Globus pallidus (tissue), 1 donor: ENCODE measurements at places on chromosomes 7 and 10.

- DNase-seq: no peak
These were observed 100.5 kb downstream of the KCNMA1 start for GRCh38 chr10:77537071-77537470.

DNA sequence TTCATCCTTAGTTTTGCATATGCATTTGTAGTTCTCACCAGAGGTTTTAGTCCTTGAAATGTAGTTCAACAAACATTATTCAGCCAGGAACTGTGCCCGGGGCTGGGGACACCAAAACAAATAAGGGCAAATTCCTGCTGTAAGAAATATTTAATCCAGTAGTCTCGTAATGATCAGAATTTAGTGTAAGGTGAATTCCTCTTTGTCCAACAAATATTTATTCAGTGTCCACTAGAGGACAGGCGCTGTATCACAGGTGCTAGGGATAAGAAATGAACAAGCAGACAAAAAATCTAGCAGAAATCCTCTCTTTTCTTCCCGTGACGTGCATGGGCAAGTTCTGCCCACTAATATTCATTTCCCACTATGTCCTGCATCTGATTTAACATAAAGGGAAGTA lies 17.6 kb downstream of the LGI1 start:
- DNase-seq: no peak

DNA sequence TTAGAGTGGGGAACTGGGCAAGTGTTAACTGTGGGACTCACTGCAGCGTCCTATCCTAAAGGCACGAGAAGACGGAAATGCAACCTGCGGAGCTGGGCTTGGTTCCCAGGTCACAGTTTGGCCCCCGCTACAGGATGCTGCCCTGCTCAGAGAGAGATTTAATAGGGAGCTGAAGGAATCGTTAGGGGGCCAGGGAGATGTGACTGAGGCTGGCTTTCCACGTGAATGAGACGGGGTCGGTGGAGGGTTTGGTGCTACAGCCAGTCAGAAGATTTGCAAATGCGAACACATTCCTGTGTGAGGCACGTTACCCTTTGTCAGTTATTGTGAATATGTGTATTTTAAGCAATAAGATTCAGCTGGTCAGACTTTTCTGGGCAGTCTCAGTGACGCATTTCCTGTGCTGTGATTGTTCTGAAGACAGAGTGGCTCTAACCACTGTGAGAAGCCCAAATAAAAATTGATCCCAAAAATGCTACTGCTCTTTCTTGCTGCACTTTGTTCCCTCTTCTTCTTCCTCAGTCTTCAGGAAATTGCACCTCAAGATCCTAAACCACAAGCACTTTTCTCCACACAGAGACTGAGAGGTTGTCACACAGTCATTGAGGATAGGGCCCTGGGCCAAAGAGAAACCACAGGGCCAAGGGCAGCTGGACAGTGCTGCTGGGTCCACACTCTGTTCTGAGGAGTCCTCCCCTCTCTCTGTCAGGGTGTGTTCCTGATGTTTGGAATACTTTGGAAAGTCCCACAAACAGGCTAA lies 21.2 kb downstream of the CYP17A1 start:
- peak; percentile 52 for DNase-seq

DNA sequence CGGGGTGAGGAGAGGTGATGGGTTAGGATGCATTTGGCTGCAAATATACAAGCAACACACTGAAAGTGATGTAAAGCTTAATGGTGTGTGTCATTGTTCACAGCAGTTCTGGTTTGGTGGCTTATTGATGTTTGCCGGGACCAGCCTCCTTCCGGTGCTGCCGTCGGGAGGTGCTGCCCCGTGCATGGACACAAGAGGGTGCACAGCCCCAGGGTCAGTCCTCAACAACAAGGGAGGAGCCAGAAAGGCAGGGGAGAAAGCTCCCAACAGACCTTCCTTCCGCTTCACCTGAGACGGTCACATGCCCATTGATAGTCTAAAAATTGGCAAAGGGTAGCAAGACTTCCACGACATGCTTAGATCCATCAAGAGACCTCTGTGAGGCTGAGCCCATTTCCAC lies 9.5 kb downstream of the RNF32 start:
- DNase-seq: no peak

DNA sequence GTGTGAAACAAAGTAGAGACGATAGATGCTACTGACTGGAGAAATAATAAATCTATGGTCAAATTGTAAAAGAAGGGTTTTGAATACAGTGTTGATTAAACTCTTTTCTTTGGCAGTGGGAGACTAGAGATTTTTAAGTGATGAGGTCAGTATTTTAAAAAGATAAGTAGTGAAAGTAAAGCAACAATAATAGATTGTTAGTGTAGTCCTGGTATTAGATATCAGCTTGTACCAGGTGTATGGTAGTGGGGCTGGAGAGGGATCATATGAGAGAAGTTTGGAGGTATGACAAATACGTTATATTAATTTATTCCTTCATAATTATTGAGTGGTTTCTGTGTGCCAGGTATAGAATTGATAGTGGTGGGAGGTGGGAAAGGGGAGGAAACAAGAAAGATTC lies 25.2 kb downstream of the PHTF2 start:
- no peak for DNase-seq

GRCh38 chr10:75475460-75476182 lies 44.2 kb downstream of the LRMDA start:
- DNase-seq: no peak

DNA sequence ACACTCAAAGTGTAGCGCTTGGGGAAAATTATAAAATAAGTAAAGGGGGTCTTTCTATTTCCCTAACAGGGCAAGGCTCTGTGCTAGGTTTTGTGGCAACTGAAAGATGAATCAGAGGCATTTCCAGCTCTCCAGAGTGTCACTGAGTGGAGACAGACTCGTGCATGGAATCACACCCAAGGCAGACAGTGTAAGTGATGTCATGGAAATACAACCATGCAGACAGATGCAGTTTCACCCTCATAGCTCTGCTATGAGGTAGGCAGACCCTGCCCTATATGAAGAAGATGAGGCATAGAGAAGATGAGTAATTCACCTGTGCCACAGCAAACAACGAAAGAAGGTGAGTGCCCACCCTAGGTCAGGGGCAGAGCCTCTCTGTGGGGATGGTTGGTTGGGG lies 57.2 kb upstream of the PITRM1 start:
- DNase-seq: no peak

GRCh38 chr10:63819753-63820329 lies 298.6 kb downstream of the REEP3 start:
- peak; percentile 39 for DNase-seq

- DNase-seq: no peak
These were observed 133.9 kb upstream of the FEZF1 start for GRCh38 chr7:122438492-122438891.

DNA sequence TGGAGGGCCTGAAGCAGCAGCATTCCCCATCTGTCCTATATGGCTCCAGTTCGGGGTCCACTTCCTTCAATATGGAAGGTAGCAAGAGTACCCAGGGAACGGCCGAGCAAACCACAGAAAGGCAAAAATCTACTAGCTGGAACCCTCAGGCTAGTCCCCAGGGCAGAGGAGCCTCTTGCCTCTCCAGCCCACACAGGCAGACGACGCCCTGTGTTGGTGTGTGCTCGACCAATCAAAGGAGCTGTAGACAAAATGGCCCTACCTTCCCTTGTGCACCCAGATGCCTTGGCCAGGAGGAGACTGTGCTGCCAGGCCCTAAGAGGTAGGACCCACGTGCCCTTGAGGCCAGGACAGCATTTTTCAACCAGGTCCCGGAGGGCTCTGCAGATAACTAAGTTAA lies 91.5 kb downstream of the FAM53B start:
- no peak for DNase-seq

DNA sequence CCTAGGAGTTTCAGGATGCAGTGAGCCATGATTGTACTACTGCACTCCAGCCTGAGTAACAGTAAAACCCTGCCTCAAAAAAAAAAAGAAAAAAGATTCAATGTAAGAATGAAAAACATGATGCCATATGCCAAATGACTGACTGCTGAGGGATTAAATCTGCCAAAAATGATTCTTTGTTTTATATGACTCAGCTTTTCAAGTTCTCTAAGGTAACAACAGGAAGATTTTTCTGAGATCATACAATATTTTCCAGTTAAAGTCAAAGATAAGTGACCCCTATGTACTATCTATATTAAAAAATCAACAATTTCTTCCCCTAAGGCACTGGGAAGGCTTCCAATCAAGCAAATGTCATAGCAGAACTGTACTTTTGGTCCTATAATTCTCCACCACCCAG lies 271.2 kb upstream of the IMMP2L start:
- no peak for DNase-seq

- DNase-seq: no peak
These were observed 289.5 kb upstream of the AOAH start for GRCh38 chr7:37013771-37014170.

DNA sequence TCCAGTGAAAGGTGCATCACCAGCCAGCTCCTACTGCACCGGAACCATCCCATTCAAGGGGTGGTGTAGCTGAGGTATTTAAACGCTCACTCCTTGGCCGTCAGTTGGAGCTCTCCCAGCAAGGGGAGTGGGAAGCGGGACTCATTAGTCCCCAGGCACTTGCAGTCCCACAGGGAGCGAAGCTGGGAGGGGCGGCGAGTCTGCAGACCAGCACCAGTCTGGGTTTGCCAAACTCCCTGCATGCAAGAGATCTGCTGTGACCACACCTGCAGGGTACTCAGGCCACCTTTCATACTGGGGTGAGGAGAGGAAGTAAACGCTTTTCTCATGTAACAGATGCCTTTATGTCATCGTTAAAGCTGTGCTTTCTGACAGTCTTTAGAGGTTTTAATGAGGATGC lies 187.9 kb downstream of the PTPRN2 start:
- DNase-seq: no peak

DNA sequence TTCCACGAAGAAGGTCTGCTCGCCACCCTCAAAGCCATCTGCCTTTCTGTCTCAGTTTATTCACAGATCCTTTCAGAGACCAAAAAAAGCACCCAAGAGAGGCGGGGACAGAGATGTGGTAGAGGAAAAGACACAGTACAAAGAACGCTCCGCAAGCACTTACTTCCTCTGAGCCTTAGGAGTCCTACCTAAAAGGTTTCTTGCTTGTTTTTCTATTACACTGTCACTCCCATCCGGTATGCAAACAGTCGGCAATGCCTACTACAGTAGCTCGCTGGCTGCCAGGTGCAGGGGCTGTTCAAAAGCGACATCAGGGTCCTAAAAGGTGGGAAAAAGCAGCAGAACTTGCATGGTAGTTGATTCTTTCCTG lies 816 bp downstream of the TECPR1 start:
- no peak for DNase-seq

DNA sequence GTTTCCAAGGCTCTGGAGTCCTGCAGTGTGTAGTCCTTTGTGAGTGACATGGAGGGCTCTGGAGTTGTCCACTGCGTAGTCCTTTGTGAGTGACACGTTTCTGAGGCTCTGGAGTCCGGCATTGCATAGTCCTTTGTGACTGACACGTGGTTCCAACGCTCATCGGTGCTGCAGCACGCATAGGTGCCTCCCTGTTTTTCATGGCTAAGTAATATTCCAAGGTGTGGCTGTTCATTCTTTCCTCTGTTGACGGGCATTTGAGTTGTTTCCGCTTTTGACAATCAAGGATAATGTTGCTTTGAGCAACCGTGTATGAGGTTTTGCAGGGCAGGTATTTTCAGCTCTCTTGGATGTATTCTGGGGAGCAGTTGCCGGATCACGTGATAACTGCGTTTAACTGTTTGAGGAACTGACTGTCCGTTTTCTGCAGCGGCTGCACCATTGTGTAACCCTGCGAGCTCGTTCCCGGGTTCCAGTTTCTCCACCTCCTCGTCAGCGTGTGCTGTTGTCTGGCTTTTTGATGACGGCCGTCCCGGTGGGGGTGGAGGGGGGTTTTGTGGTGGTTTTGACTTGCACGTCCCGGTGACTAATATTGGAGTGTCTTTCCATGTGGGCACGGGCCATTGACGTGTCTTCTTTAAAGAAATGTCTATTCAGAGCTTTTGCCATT lies 21.1 kb downstream of the FAM20C start:
- no peak for DNase-seq

DNA sequence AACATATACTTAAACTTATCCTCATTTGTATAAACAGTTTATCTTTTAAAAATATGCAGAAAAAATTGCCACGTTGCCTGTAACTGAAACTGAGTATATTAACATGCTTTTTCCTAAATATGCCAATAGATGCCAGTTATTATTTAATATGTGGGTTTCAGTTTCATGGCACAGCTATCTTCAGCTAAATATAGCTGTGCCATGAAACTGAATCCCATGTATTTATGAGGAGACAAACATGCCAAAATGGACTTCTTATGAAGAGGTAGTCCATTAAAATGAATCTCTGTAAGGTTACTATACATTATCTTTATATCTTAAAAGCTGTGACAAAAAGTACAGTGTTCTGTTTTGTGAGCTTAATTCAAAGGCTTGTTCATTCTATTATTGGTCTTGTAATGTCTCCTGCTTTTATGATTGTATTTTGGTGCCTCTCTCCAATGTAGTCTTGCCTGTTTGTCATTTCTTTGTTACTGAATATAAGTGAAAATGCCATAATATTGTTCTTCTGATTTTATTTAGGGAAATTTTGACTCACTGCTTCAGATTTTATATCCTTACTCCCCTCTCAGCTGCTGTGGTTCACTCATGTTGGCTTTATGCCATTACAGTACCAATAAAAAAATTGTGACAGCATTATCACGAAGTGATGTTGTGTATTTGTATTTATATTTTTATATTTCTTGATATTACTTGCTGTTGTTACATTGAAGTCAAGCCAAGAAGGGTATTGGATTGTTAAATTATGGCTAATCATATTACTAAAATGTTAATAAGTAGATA lies 34.3 kb upstream of the CACNA2D1 start:
- DNase-seq: no peak

DNA sequence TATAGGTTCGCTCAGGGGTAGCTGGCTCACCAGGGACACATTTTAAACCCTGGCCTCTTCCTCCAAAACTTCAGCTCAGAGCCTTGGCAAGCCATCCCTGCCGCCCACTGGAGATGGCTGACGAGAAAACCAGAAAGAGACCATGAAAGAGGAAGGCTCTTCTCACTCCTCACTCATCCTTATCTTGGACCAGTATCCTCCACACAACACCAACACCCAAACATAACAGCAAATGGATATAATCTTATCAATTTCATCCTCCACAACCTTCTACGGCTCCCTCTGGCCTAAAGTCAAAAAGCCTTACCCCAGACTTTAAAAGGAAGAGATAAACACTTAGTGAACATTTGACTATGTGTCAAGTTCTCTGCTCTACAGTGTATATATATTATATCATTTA lies 26.9 kb downstream of the DLG5 start:
- no peak for DNase-seq

- DNase-seq: no peak
These were observed 4.1 kb downstream of the ATG9B start for GRCh38 chr7:151020231-151020630.

DNA sequence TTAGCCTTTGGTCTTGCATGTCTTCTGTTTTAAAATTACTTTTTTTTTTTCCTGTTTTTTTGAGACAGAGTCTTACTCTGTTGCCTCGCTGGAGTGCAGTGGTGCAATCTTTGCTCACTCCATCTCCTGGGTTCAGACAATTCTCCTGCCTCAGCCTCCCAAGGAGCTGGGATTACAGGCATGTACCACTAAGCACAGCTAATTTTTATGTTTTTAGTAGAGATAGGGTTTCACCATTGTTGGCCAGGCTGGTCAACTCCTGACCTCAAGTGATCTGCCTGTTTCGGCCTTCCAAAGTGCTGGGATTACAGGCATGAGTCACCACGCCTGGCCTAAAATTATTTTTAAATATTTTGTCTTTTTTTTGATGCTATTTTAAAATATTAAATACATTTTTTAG lies 38.5 kb downstream of the MLLT10 start:
- no peak for DNase-seq

- no peak for DNase-seq
These were observed 194.3 kb downstream of the SORCS3 start for GRCh38 chr10:104835422-104835821.
